ENCODE measurements at places on chromosomes 3 and 15.
A peak's percentile ranks its signal among the peaks of the same experiment; 100 is the strongest.

DNA sequence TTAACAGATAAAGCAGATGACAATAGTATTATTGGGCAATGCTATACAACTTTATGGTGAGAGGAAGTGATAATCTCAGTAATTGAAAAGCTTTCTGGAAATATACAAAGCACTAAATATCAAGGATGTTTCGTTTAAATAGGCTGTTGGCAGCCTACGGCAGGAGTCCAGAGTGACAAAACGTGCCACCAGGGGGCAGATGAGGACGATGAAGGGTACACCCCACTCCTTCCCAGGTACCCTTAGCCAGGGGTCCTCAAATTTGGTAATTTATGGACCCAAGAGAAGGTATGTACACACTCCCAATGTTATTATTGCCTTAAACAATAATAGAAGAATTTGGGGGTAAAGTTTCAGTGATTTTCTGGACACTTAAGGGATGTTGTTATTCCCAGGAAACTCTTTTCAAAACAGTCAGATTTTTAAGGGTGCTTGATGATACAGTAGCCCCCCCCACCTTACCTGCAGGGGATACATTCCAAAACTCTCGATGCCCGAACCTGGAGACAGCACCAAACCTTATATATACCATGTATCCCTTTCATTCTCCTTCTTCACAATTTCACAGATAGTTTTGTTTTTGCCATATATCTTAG lies 1.4 kb upstream of the MAGEL2 start:
- peak; percentile 32 for DNase-seq

DNA sequence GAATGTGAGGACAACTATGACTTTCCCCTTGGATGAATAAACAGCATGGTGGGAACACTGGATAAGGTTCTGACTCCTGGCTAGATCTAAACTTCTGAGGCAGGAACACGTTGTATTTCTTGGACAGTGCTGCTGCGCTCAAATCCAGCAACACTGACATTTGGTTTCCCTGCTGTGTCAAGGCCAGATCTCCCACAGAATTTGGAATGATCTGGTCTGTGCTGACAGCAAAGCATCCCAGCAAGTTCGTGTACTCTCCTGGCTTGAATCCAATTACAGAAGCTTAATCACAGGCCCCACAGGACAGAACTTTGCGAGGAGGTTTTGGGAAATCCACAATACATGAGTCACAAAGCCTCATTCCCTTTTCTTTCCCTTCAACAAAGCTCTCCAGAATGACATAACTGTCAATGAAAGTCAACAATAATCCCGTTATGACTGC lies 92.5 kb downstream of the ADAMTS9 start:
- DNase-seq = no peak

- DNase-seq = peak; percentile 87
These were observed 12.6 kb upstream of the LMAN1L start for GRCh38 chr15:74799856-74800558.

DNA sequence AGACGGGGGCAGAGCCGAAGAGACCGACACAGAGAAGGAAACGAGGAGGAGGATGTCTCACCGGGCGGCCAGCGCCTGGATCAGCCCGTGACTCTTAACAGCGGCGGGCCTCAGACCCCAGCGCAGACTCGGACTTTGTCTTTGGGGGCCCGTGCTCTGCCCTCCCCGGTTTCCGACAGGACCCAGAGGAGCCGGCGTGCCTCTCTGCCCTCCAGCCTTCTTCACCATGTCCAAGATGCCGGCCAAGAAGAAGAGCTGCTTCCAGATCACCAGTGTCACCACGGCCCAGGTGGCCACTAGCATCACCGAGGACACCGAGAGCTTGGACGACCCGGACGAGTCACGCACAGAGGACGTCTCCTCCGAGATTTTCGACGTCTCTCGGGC lies 1.0 kb downstream of the TSC22D2 start:
- DNase-seq = no peak

- DNase-seq = no peak
These were observed 27.4 kb downstream of the SCG5 start for GRCh38 chr15:32668942-32669341.

GRCh38 chr3:67641451-67641850 lies 13.0 kb downstream of the SUCLG2 start:
- DNase-seq = no peak

DNA sequence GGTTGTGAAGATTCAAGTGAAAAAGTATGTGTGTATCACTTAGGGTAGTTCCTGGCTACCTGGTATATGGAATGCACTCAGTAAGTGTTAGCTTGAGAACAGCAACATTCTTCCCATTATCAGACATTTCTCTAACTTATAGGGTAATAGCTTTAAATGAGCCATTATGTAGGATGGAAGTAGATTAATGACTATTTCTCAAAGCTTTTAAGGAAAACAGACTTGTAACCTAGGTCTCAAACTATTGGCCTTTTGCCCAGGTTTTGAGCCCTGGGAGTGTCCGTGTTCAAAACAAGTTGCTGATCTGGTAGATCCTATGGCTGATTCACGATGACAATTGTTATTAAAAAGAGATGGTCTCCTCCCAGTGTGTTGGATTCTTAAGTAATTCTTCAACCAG lies 129.1 kb upstream of the UMPS start:
- DNase-seq = no peak

- no peak for DNase-seq
These were observed 1208.3 kb downstream of the OTOL1 start for GRCh38 chr3:162704799-162705385.

DNA sequence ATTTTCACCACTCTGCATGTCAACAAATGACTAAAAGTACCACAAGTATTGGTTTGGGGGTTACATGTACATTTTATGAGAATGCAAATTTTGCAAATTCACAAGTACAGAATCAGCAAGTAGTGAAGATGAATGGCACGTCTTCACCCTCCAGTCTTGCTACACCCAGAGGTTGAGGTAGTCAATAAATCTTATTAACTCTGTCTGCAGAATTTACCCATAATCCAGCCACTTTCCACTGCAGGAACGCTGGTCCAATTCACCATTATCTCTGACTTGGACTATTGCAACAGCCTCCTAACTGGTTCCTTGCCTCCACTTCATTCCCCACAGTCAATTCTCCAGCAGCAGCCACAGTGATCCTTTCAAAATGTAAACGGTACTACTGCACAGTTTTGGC lies 10.6 kb downstream of the PSMA4 start:
- no peak for DNase-seq

GRCh38 chr3:33980252-33980651 lies 181.8 kb downstream of the PDCD6IP start:
- no peak for DNase-seq

DNA sequence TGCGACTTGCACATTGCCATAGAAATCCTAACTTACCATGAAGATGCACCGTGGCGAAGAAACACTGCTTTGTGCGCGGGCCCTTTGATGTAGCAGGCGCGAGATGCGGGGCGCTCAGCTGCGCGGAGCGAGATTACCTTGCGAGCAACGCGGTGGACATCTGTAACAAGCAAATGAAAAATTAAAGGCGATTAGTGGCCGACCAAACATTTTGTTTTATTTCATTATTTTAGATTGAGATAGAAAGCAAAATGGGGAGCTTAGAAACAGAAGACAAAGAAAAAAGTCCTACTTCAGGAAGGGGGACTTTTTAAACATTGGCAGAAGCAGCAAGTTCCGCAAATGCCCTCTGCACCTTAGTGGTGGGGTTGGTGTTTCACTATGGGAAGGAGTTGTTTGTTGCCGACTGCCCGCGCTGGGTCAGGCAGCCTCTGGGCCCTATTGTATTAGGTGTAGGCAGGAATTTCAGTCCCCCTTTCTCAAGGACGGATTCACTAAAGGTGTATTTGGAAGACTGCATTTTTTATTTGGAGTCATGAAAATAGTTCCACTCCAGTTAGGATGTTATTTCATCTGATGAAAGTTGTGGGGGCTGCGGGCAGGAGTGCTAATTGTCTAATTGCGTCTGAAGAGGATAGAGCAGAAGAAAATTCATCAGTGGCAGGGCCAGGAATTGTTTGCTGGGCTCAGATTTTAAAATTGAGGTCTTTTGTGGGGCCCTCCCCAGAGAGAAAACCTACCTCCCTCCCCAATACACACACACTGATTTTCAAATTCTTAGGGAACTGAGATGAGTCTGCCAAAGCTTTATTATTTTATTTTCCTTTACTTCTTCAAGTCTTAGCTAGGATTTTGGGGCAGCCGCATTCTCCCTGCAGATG lies 17.4 kb downstream of the ZIC4 start:
- DNase-seq = no peak

DNA sequence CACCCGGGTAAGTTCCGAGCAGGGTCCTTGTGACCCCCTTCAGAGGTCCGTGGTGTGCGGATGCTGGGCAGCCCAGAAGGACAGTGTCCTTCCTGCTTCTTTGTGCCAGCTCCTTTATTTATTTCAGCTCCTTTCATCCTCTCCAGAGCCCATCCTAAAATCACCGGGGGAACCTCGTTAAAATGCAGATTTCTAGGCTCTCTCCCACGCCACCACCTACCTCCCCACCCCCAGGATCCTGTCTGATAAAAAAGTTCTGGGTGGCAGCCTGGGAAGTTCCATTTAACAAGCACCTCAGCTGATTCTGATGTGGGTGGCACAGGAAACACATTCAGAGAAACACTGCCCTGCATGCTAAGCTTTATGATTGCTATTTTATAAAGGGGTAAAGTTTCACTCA lies 12.5 kb upstream of the IGF1R start:
- DNase-seq = no peak

DNA sequence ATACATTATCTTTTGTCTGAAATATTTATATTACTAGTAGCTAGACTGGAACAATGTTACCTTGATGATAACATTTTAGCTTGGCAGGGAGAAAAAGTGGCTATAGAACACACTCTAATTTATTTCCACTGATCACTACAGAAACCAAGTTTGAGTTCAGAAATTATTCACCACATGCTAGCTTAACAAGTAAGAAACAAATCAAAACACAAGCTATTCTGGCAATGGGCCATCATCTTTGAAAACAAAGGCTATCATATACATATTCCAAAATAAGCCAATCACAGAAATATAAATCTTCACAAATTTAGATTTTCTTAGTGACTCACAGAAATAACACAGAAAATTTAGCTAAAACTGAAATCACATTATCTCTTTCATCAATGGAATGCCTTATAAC lies 17.1 kb downstream of the AQR start:
- no peak for DNase-seq

DNA sequence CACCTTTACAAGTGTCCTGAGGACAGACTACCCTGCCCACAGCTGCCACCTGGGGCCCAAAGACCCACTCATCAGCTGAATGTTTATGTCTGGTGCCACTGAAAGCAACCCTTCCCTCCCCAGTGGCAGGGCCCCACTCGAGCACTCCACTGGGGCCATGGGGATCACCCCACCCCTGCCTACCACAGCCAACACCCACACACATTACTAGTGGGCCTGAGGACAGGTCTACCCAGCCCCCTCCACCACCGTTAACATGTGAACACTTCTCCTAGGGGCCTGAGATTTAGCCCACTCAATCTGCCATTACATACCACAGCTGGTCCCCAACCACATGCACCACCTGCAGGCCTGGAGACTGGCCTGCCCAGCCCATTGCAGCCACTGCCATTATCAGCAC lies 52.3 kb downstream of the ADAM10 start:
- DNase-seq = no peak

Data from NB4 (cell line).